Stimulated activated CD4-positive, alpha-beta T cell treated with anti-CD3 and anti-CD28 coated beads, Interleukin-2, amount 100 ng/mL, for 48 hours (primary cell): ENCODE measurements at places on chromosomes 12 and 14.

DNA sequence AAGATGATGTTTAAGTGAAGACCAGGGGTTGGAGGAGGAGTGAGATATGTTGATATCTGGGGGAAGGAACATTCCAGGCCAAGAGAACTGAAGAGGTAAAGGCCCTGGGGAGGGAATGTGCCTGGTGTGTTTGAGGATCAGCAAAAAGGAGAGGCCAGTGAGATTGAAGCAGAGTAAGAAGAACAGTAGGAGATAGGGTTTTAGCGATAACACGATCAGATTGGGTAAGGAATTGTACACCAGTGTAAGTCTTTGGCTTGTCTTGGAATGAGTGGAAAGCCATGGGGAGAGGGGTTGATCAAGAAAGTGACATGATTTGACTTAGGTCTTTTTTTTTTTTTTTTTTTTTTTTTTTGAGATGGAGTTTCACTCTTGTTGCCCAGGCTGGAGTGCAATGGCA, 4.8 kb downstream of the TROAP start:
- no peak for DNase-seq

- no peak for DNase-seq
Measured at GRCh38 chr12:2376908-2377657, 324.3 kb downstream of the CACNA1C start.

GRCh38 chr14:83071888-83072501, 1538.3 kb upstream of the SEL1L start:
- DNase-seq, result no peak

DNA sequence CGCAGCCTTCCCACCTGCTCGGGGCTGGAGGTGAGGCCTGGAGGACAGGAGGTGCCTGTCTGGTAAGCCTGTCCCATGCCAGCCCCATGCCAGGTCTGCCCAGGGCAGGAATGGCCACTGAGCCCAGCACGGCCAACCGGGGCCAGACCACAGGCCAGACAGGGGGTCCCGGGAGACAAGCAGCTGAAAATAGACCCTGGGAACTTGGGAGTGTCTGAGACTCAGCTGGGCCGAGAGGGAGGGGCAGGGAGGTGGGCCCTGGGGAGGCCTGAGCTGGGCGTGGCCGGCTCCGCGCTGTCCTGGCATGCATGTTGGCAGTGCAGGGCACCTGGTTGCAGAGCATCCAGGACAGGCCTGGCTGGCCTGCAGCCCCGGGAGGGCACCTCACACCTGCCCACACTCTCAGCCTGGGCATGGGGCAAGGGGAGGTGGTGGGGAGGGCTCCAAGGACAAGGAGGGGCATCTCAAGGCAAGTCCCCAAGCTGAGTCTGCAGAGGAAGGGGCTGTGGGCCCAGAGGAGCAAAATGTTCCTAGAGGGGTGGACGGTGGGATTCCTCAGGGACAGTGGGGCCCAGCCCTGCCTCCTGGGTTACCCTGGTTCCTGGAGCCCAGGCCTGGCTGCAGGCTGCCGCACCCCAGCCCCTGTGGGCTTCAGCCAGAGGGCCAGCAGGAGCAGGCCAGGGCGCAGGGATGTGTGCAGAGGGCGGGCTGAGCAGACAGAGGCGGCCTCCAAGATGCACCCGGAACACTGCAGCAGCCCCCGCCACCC, 3.2 kb upstream of the CRIP1 start:
- DNase-seq, result no peak

GRCh38 chr14:64968651-64969050, 3.5 kb downstream of the RAB15 start:
- no peak for DNase-seq

GRCh38 chr14:58541633-58542022, 96.1 kb upstream of the DACT1 start:
- DNase-seq, result no peak

GRCh38 chr12:85835426-85836196, 598 bp downstream of the RASSF9 start:
- DNase-seq, result no peak

- no peak for DNase-seq
Measured at GRCh38 chr14:32403021-32403420, 73.9 kb downstream of the AKAP6 start.

DNA sequence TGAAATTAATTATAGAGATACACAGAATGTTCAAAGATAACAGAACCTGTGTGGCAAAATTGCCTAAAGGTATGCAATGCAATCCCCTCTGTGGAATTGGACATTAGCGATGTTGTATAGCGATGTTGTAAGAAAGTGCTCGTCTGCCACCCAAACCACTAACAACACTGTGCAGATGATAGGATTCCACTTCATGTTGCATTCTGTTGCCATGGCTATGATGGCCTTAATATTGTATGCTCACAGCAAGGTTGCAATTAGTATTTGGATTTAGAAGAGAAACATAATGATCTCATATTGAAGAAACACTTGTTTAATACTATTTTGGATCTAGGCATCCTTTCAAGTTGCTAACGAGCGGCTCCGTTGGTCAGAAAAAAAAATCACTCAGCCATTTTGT, 260.3 kb downstream of the BCAT1 start:
- no peak for DNase-seq

DNA sequence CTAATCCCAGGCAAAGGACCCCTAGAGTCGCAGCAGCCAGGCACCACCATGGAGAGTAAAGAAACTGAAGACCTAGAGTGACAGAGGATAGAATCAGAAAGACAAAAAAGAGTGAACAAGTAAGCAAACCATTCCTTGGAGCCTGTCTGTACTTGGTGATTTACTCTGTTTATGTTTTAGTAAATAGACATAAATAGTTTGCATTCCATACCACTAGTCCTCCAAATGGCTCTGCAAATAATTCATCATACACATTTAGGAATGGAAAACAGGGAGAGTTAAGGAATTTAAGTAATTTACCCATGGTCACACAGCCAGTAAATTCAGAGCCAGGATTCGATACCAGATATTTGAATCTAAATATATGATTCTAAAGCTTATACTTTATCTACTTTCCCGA, 2.8 kb downstream of the OLR1 start:
- DNase-seq, result no peak

GRCh38 chr14:37566811-37567371, 28.2 kb downstream of the FOXA1 start:
- no peak for DNase-seq

- no peak for DNase-seq
Measured at GRCh38 chr14:102262929-102263462, 42.0 kb downstream of the MOK start.

DNA sequence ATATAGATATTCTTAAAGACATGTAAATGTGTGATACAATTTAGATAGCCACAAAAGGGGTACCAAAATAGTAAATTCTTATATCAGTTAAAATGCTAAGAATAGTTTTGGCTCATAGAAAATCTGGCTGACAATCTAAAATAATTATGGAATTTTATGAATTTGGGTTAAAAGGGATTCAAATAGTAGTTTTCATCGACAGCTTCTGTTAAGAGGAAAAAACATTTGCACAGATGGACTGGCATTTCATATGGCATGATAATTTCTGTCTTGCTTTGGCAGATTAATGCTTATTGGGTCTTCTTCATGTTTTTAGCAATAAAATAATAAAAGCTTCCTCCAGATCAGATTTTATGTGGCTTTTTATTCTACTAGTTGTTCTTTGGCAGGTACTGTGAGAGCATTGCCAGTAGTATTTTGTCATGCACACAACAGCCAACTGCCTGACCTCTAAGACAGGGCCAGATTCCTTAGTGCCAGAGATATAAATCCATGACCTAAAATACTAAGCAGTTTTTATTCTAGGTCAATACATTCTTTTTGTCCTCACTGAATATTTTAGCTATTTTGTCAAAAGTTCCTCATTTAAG, 9.1 kb downstream of the ABCD2 start:
- DNase-seq, result no peak
